Endothelial cell (in vitro differentiated cells): ENCODE measurements at places on chromosomes 3 and 15.

DNA sequence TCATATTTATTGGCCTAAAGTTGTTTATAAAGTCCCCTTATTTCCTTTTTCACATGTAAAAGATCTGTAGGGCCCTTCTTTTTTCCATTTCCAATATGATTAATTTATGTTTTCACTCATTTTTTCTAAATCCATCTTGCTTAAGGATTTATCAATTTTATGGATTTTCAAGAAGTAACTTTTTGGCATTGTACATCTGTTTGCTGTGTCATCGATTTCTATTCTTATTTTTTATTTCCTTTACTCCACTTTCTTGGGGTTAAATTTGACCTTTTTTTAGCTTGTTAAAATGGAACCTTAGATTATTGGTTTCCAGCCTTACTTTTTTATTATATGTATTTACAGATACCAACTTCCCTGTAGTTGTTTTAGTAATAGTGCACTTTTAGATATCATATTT lies 207.9 kb downstream of the LRTM1 start:
- DNase-seq: no peak

DNA sequence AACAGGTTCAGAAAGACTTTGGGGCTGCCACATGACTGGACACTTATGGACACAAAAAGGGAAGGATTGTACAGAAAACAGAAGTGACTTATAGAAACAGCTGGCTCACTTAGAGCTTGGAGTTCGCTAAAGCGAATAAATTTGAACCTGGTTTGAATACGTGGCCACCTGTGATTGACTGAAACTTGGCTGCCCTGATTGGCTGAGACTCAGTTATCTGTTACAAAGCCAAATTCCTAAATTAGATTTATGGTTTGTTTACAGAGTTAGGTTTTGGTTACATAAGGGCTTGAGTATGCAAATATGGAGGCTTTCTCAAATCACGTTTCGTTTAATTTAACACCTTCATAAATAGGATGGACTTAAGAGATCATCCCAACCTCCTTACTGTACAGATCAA lies 270.2 kb downstream of the THSD4 start:
- no peak for DNase-seq

GRCh38 chr15:76418352-76419140 lies 82.0 kb downstream of the ISL2 start:
- DNase-seq: no peak

GRCh38 chr15:23877502-23878412 lies 190.7 kb upstream of the NDN start:
- DNase-seq: peak; percentile 70

GRCh38 chr3:42697289-42698051 lies 5.1 kb downstream of the HHATL start:
- no peak for DNase-seq

- no peak for DNase-seq
Measured at GRCh38 chr3:64548200-64548889, 139.5 kb downstream of the ADAMTS9 start.

DNA sequence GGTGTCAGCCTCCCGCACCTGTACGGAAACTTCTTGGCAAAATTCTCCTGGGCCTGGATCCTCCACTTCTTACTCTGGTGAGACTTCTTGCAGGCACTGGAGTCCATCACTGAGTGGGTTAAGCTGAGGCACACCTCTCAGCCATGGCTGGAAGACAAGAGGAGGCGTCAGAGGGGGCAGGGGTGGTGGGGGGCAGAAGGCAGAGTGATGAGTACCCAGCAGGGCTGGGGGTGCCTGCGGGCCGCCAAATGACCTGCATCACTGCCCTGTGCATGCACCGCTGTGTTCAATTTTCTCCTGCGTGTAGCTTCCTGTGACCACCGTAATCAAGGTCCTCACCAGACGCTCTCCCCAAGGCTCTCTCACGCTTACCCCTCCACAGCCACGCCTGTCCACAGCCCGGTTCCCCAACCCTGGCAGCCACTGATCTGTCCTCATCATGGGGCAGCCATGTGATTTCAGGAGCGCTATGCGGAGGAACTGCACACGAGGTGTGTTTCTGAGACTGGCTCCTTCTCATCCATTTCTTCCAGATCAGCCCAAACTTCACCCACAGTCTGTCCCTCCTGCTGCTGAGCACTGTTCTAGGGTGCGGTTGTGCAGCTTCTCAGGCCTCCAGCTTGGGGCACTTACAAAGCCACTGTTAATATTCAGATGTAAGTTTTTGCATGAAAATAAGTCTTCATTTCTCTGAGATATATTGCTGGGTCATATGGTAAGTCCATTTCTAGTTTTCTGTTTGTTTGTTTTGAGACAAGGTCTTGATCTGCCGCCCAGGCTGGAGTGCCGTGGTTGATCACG lies 5.2 kb downstream of the C3orf22 start:
- peak; percentile 2 for DNase-seq

DNA sequence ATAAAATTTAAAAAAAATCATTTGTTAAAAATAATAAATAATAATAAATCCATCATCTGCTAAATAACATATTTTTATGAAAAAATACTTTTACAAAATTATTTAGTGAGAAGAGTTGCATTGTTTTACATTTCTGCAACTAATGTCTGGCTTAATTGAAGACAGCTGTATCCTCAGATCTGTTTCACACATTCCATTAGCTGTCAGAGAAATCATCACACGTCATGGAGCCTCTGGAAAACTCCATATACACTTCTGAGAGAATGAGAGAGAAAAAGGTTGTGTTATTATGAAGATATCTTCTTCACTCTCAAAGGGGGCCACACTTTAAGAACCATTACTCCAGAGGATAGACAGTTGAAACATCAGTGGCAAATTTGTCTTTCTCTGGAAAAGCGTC lies 40.8 kb downstream of the CMSS1 start:
- DNase-seq: no peak

GRCh38 chr15:47813748-47814384 lies 96.6 kb downstream of the SEMA6D start:
- DNase-seq: no peak

DNA sequence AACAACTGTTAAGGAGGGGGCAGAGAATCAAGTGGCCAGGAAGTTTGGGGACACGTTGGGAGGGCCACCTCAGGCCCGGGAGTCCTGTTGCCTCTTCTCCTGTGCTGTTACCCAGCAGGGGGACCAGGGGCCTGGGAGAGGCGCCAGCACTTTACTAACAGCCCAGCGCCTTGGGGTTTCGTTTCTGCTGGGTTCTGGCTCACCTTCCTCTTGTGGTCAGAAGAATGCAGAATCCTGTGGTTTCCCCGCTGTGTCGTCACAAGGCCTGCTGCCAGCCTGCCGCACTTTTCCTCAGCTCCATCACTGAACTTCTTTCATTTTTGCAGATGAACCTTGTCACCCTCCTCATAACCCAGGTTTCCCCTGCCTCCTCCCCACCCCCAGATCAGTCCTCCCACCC lies 67.7 kb downstream of the SLC30A4 start:
- no peak for DNase-seq

DNA sequence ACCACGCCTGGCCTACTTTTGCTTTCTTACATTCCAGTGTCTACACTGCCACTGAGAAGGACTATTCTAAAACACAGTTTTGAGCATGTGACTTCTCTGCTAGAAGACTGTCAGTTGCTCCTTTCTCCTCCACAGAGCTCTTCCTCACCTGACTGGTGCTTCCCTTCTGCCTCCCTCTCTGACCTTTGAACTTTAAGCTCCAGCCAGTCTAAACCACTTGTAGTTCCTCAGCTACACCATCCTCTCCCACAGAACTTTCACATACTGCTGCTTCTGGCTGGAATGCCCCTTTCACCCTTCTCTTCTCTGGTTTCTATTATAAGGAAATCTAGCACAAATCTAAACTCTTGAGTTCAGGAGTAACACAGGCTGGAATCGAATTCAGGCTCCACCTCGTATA lies 9.1 kb downstream of the NCEH1 start:
- no peak for DNase-seq

- DNase-seq: no peak
Measured at GRCh38 chr15:101266034-101266433, 11.3 kb downstream of the SELENOS start.

DNA sequence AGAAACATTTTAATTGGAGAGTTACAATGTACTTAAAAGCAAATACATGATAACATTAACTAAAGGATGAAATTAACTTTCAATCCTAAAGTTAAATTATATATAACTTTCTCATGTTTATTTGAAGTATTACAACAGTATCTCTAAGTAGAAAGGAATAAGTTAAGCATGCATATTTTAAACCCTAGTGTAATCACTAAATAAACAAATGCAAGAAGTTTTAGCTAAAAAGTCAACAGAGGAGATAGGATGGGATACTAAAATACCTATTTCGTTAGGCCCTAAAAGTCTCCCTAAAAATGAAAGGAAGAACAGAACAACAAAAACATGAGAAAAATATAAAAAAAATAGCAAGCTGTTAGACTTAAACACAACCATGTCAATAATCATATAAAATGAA lies 361.3 kb upstream of the THBS1 start:
- no peak for DNase-seq

DNA sequence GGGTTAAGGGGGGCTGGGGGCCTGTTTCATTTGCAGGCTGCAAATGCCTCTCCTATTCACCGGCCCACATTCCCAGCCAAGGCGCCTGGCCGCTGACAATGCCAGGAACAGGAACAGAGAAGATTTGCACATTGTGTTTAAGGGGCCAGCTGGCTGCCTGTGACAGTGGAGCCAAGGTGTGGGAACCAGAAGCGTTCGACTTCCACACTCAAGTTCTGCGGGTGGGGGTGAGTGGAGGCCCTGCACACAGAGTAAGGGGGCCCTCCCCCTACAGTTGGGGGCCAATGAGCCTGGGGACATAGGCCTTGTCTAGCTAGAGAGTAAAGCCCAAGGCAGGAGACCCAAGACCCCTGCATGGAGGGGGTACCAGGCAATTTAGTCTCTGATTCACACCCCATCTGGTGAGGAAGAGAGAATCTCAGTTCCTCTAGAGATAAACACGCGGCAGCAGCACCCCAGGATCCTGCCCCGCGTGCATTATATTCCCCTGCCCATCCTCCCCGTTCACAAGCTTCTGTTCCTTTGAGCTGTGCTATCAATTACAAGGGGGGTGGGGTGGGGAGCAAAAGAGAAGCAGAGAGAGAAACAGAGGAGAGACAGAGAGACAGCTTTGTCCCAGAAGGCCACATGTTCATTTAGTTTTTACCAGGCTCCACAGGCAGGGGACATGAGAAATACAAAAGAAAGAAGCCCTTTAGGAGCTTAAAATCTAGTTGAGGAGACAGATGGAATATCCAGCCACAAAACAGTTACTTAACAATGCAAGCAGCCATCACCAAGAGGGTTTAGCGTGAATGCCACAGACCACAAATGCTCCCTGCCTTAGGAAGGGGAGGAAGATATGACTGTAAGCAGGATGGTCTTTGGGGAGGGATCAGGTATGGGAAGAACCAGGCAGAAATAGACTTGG lies 9.2 kb downstream of the IGDCC3 start:
- peak; percentile 76 for DNase-seq

- DNase-seq: no peak
Measured at GRCh38 chr3:69020857-69021256, 7.4 kb upstream of the EOGT start.

- no peak for DNase-seq
Measured at GRCh38 chr3:121658716-121659435, 1.8 kb downstream of the HCLS1 start.

- DNase-seq: no peak
Measured at GRCh38 chr15:64862408-64862807, 20.7 kb downstream of the PLEKHO2 start.

- DNase-seq: peak; percentile 28
Measured at GRCh38 chr3:133901083-133901482, 5.4 kb upstream of the RAB6B start.

- no peak for DNase-seq
Measured at GRCh38 chr3:55166576-55167555, 239.0 kb upstream of the LRTM1 start.

GRCh38 chr15:40415226-40415625 lies 9.6 kb downstream of the IVD start:
- DNase-seq: no peak

GRCh38 chr3:79490165-79491028 lies 277.4 kb downstream of the ROBO1 start:
- DNase-seq: no peak

DNA sequence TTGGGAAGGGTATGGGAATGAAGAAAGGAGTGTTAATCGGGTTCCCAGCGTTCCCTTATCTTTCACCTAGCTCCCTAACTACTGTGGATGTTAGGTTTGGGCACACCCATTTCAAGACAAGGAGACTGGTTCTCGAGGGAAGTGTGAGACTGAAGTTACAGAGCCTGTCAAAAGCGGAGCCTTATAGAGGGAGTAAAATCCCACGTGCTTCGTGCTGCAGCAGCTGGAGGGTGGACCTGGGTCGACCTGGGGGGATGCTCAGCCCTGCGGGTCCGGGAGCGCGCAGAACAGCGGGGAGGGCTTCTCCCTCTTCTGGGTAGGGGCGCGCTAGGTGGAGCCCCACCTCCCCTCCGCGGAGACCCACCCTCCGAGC lies 314 bp upstream of the TMED3 start:
- no peak for DNase-seq

- DNase-seq: no peak
Measured at GRCh38 chr3:48727511-48727910, 10.5 kb upstream of the IP6K2 start.

- DNase-seq: no peak
Measured at GRCh38 chr15:79990997-79991334, 20.0 kb upstream of the BCL2A1 start.

DNA sequence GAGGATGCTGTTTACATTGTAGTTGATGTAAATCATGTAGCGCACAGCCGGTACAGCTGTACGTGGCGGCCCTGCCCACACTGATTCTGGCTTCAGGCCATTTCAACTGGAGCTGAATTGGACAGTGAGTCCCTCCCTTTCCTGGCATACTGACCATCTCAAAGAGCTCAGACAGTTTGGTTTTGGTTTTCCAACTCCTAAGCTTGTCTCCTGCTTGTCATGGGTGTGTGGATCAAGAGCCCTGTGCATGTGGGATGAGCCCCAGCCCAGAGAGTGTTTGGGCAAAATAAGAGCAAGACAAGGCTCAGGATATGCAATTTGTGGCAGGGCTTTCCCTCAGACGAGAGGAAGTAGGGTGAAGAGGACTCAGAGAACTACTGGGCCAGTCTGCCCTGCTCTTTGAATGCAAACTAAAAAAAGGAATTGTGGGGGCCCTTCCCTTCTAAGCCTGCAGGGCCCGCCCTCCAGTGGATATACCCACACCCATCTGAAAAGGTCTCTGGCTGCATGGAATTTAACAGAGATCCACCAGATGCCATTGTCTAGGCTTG lies 13.3 kb downstream of the ITGA11 start:
- no peak for DNase-seq

- no peak for DNase-seq
Measured at GRCh38 chr3:42612928-42613327, 12.4 kb downstream of the NKTR start.

GRCh38 chr3:86161493-86161892 lies 829.5 kb downstream of the VGLL3 start:
- DNase-seq: no peak

- DNase-seq: no peak
Measured at GRCh38 chr15:88484682-88485331, 17.3 kb downstream of the MRPS11 start.

DNA sequence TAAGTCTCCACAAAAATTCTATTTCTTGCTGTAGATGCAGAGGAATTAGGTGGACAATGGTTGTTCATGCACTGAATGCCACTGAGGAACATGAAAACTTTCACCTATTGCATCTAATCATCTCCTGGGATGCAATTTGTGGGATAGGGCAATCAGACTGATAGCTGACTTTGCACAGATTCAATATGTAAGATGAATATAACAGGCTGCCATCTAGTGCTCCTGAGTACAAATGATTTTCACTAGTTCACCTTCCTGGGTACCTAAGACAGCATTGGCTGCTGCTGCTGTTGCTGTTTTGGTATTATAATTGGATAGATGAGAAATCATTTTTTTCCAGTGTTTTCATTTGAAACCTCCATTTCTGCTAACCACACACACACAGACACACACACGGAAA lies 19.7 kb downstream of the TIMMDC1 start:
- no peak for DNase-seq
